ENCODE measurements at places on chromosomes 5 and 9. TPM values are rescaled to one million over a fixed set of nuclear protein-coding genes. Genes with fewer than 3 reads are reported as not detected.

GABRA1 gene
- total RNA-seq = not detected

- DNase-seq = no peak
- no peaks in the 10 kb centered on the region for H3K36me3 ChIP-seq
- no peaks in the 10 kb centered on the region for H3K27me3 ChIP-seq
- peaks cover 15% of the 10 kb centered on the region for H3K4me1 ChIP-seq
- H3K4me3 ChIP-seq = peak overlapping the region; percentile 85
These were observed 253 bp downstream of the SLC12A2 start for GRCh38 chr5:128083811-128084227.

DNA sequence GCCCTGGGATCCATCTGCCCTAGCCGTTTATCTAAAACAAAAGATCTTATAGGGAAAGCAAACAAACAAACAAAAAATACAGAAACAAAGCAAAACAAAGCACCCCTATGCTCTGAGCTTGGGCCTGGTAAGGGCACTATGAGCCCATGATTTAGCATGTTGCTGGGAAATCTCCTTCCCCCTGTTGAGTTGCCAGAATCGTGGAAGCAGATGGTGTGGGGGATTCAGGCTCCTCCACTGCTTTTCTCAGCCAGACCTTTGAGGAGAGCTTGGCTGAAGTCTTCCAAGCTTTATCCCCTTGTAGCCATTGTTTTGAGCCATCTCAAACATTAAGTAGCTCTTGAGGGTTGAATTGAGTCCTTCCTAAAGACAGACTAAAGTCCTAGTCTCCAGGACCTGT is 29.9 kb downstream of the TMC1 start:
- H3K27me3 ChIP-seq = no peaks in the 10 kb centered on the region
- no peak for DNase-seq
- H3K27ac ChIP-seq = no peak overlapping the region
- no peak overlapping the region for H3K4me3 ChIP-seq
- H3K4me1 ChIP-seq = no peaks in the 10 kb centered on the region

DNA sequence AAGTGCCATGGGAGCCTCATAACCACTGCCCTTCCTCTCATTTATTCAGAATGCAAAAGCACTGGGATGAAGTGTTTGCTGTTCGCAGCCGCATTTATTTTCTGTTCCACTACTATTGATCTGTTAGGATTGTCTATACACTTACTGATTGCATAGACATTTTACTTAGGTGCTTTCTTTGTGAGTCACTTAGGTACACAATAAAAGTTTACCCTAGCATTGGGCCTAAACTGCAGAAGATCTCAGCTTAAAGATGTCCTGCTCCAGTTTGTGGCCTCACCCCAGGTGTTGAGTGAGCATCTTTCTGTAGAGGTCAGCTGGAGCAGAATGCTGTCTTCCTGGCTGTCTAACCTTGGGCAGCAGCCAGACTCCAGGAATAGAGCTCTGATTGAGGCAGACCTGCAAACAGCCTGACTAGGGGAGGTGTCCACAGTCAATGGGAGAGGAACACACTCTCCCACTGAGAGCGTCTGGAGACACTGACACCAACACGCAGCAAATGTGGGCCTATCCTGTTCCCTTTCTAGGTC is 54.0 kb downstream of the GPR21 start:
- DNase-seq = no peak
- H3K4me1 ChIP-seq = no peaks in the 10 kb centered on the region
- no peak overlapping the region for H3K27ac ChIP-seq
- H3K4me3 ChIP-seq = no peak overlapping the region
- H3K36me3 ChIP-seq = peaks cover 57% of the 10 kb centered on the region
- H3K27me3 ChIP-seq = no peaks in the 10 kb centered on the region

NR5A1 gene
- total RNA-seq = not detected

DNA sequence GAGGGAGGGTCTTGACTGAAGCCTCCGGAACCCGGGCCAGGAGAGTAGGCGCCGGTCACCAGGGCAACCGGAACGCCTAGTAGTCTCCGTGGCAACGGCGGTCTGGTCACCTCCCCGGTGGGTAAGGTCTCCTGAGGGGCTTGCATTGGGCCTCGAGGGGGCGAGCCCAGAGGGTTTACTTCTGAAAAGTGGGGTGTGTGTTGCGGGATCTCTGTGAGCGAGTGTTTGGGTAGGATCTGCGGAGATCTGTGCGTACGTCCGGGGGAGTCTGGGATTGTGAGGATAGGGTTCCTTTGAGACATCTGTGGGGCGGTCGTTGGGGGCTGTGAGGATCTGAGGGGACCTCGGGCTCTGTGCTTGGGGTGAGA is at the start of gene FAM221B:
Gene FAM221B (minus strand): TSS at position 17 of the 368 bp plus-strand sequence. CDS start 2,571 bp downstream, outside the sequence.
- H3K4me3 ChIP-seq = peak within 1 kb of the TSS; percentile 69
- peaks cover 16% of the 10 kb centered on the region for H3K4me1 ChIP-seq
- no peaks in the 10 kb centered on the region for H3K36me3 ChIP-seq
- H3K27me3 ChIP-seq = no peaks in the 10 kb centered on the region

- H3K27me3 ChIP-seq = no peaks in the 10 kb centered on the region
- peaks cover 16% of the 10 kb centered on the region for H3K36me3 ChIP-seq
- DNase-seq = peak; percentile 76
- peak overlapping the region; percentile 90 for H3K27ac ChIP-seq
- peak overlapping the region; percentile 31 for H3K4me3 ChIP-seq
These were observed 6.4 kb upstream of the ST6GALNAC6 start for GRCh38 chr9:127905788-127906191.

DNA sequence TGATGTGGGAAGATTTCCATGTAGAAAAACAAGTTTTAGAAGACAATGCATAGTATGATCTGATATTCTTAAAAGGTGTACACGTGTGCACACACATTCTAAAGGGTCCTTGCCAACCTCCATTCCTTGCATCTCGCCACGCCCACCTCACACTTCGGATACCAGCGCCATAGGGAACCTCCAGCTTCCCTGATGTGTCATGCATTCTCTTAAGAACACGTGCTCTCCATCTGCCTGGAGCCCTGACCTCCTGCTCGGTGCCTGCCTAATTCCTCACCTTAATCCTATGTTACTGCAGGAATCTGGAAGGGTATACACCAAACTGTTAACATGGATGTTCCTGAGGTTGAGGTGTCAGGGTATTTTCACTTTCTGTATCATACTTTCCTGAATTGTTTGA is 63.1 kb downstream of the PTCD2 start:
- no peaks in the 10 kb centered on the region for H3K36me3 ChIP-seq
- no peaks in the 10 kb centered on the region for H3K27me3 ChIP-seq
- no peak overlapping the region for H3K4me3 ChIP-seq
- DNase-seq = no peak
- H3K4me1 ChIP-seq = peaks cover 4% of the 10 kb centered on the region

DRD1 gene
- total RNA-seq = 0.58 TPM

NUDT12 gene
- total RNA-seq = 10.5 TPM

GPRIN1 gene
- total RNA-seq = 1.4 TPM

SMAD5 gene
- total RNA-seq = 52.7 TPM

All from upper lobe of right lung (tissue), 1 donor.